Posterior cingulate gyrus (tissue), 11 donors: ENCODE measurements at places on chromosomes 7 and 10.

- DNase-seq: no peak
These were observed 28.0 kb downstream of the PRSS2 start for GRCh38 chr7:142798451-142799436.

GRCh38 chr7:28587211-28587610, 174.9 kb downstream of the CREB5 start:
- no peak for DNase-seq

DNA sequence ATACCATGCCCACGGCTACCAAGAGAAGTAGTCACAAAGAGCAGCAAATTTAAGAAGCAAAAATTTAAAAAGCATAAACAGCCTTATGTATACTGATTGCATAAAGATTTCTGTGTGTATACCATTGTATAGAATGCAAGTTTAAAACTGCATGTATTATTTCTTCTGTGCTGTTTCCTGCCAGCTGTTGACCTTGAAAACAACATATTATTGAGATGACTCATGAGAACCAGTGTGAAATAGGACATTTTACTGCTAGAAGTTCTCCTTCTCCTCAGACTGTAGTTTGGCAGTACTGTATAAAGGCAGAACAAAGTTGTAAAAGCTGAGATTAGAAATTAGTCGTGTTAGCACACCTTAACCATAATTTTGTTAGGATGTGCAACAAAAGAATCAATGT, 42.3 kb upstream of the SGCE start:
- no peak for DNase-seq

GRCh38 chr7:35286422-35286821, 32.5 kb upstream of the TBX20 start:
- no peak for DNase-seq

- no peak for DNase-seq
These were observed 9.1 kb downstream of the PRKG1 start for GRCh38 chr10:51083356-51083853.
